Mucosa of descending colon (tissue), 3 donors: ENCODE measurements at places on chromosomes 2 and 18. TPM values are rescaled to one million over a fixed set of nuclear protein-coding genes. Genes with fewer than 3 reads are reported as not detected.

The ACVR1C gene
- total RNA-seq: 9.2 TPM

- no peak for DNase-seq
Observed at GRCh38 chr2:121019071-121019470, 265.9 kb downstream of the TFCP2L1 start.

DNA sequence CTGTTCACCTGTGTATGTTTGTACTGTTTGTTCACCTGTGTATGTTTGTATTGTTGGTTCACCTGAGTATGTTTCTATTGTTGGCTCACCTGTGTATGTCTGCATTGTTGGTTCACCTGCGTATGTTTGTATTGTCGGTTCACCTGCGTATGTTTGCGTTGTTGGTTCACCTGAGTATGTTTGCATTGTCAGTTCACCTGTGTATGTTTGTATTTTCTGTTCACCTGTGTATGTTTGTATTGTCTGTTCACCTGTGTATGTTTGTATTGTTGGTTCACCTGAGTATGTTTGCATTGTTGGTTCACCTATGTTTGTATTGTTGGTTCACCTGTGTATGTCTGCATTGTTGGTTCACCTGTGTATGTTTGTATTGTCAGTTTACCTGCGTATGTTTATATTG is 14.6 kb downstream of the ADI1 start:
- no peak for DNase-seq

DNA sequence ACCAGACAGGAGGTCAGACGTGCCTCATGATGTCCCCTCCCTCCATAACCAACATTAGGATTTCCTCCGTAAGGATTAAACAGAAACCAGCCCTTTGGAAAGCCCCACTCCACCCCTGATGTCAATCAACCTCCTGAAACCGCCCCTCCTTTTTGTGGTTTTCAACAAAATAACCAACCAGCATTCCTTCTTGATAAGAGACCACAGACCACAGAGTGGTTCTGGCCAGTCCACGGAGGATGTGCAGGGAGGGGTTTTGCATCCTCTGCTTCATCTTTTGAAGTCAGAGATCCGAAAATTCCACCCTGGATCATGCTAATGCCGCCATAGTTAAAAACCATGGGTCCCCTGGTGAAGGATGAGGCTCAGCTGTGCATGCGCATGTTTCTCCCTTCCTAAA is 180.0 kb upstream of the CCDC150 start:
- no peak for DNase-seq

DNA sequence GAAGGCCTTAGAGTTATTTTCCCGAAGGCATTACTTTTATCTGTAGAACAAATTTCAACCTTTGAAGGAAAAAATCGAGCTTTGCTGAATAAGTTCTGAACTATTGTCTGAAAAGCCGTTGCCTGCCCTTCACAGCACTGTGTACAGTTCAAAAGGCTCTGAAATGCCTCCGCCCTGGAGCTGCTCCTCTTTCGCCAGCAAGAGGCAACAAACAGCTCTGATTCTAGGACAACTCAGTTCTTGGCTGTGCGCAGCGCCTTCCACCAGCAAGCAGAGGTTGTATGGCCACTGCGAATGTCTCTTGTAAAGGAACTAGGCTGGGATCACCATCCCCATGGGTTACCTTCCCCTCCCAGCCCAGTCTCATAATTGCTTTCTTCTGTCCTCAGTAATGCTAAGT is 308.5 kb downstream of the GBX2 start:
- DNase-seq: no peak
